ENCODE measurements at places on chromosomes 5 and 9.

GRCh38 chr9:34891386-34891785 is 66.7 kb upstream of the PHF24 start:
- no peak for DNase-seq

GRCh38 chr5:125149527-125149926 is 403.1 kb upstream of the ZNF608 start:
- DNase-seq = no peak

GRCh38 chr5:136766456-136766855 is 401.1 kb upstream of the TRPC7 start:
- no peak for DNase-seq

- peak; percentile 72 for DNase-seq
Observed at GRCh38 chr5:95283761-95284571, 928 bp downstream of the MCTP1 start.

GRCh38 chr5:3913279-3913678 is 317.6 kb downstream of the IRX1 start:
- DNase-seq = no peak

GRCh38 chr9:125460883-125461635 is 199.4 kb downstream of the GAPVD1 start:
- no peak for DNase-seq

DNA sequence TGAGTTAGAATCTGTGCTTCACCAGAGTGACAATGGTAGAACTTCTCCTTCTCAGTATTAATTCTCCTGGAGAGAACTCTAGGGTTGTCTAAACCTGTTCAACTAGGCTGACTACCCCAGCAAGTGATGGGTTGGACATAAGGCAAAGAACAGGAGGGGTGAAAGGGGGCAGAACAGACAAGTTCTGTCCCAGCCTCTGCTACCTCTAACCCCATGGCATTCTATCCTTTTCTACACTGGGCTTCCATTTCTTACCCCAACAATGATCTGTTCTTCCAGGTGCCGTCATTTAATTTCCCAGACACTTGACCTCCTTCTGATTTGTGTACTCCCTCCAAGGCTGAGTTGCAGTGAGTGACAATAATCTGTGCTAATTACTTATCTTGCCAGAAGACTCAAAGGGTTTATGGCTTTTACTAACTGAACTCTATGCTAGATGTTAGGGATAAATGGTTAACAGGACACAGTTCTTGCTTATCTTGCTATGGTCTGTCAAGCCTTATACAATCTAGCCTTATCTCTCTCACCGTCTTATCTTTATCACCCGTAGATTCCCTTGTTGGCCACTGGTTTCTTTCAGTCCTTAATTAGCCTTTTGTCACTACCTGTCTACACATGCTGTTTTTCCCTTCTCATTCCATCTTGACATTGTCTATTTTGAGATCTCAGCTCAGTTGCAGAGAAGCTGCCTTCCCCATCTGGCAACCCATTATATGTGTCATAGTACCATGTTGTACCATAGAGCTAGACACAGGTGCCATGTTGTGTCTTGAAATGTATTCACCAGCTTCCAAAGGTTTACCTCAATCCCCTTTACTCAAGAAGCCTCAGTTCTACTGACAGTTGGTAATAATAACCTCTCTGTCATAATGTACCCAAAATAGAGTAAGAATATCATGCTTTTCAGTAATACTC is 10.0 kb upstream of the MATR3 start:
- no peak for DNase-seq

GRCh38 chr5:6823996-6824395 is 110.8 kb downstream of the TENT4A start:
- DNase-seq = no peak

- peak; percentile 14 for DNase-seq
Observed at GRCh38 chr9:95507464-95508241, 9.1 kb downstream of the PTCH1 start.

- DNase-seq = no peak
Observed at GRCh38 chr5:127826011-127826410, 122.8 kb downstream of the CCDC192 start.

DNA sequence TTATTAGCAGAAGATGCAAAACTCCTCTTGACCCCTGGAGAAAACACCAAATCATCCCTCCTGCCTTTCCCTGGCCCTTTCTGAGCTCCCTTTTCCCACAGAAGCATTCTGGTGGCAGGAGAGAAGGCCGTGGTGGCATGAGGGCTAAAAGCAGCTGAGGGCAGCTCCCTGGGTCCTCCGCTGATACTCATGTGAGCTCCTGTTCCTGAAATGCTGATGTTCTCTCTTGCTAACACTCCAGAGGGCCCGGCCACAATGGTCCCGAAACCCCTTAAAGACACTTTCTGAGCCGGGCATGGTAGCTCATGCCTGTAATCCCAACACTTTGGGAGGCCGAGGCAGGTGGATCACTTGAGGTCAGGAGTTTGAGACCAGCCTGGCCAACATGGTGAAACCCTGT is 183.1 kb downstream of the HSPA4 start:
- no peak for DNase-seq

GRCh38 chr9:98961513-98962180 is 17.9 kb downstream of the COL15A1 start:
- DNase-seq = no peak

- DNase-seq = no peak
Observed at GRCh38 chr5:75365740-75366139, 28.7 kb downstream of the HMGCR start.

GRCh38 chr5:34863946-34864345 is 25.0 kb downstream of the TTC23L start:
- DNase-seq = peak; percentile 5

GRCh38 chr5:159775890-159776289 is 140.4 kb upstream of the ADRA1B start:
- DNase-seq = no peak

GRCh38 chr5:96648023-96648422 is 14.2 kb upstream of the CAST start:
- peak; percentile 9 for DNase-seq

DNA sequence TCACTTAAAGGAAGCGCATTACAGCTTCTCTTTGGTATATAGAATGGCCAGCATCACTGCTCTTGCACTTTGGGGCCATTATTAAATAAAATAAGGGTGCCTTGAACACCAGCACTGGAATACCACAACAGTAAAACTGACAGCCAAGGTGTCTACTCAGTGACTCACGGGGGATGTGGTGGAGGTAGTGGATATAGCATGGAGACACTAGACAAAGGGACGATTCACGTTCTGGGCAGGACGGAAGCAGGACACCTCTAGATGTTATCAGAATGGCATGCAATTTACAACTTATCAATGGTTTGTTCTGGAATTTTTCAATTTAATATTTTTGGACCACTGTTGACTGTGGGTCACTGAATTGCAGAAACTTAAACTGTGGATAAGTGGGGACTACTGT is 32.9 kb upstream of the PDE8B start:
- no peak for DNase-seq

DNA sequence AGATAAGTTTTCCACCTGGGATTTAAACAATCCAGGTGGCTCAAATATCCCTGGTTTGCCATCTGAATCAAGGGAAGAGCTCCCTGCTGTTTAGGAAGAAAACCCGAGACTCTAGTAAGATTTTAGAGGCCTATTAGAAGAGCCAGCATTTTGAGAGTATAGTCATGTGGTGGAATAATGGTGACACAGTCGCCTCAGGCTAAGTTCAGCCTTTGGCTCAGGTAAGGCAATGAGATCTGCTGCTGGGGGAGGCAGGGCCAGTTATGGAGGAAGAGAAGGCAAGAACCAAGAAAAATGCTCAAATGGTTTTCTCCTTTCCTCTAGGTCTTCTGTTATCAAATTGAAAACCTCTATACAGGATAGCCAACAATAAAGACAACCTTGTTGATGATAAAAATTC is 16.2 kb downstream of the RAD1 start:
- DNase-seq = no peak

DNA sequence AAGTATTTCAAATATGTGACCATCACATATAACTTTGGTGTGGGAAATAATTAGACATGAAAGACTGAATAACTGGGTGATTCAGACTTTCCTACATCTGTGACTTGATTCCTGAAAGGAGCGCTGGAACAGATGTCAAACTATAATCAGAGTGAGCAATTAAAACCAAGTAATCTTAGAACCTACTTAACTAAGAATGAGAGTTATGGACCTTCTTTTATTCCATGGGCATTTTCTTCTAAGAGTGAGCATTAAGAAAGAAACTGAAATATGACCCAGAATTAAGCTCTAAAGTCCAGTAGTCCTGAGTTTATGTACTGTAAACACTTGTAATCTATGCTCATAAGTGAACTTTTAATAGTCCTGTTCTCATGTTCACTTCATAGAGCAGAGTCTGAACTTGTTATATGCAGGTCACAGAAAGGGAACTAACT is 68.4 kb downstream of the PAM start:
- no peak for DNase-seq

- no peak for DNase-seq
Observed at GRCh38 chr5:143306040-143306439, 97.4 kb downstream of the NR3C1 start.

Measured in hematopoietic multipotent progenitor cell treated with erythropoietin and hydrocortisone succinate and interleukin-3 and kit ligand, for 4 days (in vitro differentiated cells).